EL (cell line): ENCODE measurements at places on chromosomes 6 and 20.

DNA sequence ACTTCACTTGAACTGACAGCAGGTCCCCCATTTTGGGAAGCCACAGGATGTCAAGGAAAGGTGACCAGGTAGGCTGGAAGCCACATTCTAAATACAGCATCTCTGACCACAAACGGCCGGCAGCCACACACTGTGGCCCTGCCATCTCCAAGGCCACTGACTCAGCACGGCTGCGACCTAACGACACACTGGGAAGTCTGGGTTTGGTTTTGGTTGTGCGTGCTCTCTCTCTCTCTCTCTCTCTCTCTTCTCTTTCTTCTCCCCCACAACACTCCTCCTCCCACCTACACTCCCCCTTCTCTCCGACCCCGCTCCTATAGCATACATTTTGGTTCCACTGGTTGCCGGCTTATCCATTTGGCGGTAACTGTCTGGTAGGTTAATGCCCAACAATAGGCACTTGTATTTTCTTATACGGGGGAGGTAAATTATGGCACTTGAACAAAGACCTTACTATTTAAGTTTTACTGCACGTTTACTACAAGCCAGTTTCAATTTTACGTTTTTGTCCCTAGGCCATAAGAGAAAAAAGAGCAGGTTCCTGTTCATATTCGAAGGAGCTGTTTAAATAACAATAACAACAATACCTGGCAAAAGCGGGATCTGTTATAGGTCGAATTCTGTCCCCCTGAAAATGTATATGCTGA lies 103.6 kb downstream of the GMDS start:
- no peak for DNase-seq

GRCh38 chr6:34695729-34696188 lies 808 bp downstream of the ILRUN start:
- DNase-seq = peak; percentile 5

- DNase-seq = no peak
These were observed 435.0 kb downstream of the HAO1 start for GRCh38 chr20:7505152-7505834.

- no peak for DNase-seq
These were observed 2.8 kb upstream of the E2F1 start for GRCh38 chr20:33688938-33689424.

DNA sequence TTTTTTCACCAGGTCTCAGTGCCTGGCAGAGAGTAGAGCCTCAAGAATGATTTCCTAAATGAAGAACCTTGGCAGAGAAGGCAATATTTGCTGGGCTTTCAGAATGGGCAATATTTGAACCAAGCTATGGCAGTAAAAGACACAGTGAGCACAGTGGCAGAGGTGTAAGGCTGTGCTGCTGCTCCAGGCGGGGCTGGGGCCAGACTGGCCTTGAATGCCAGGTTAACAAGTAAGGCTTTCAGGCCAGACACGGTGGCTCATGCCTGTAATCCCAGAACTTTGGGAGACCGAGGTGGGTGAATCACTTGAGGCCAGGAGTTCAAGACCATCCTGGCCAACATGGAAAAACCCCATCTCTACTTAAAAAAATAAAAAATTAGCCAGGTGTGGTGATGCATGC lies 8.5 kb upstream of the MYL9 start:
- no peak for DNase-seq

GRCh38 chr6:706146-706545 lies 13.2 kb upstream of the EXOC2 start:
- DNase-seq = peak; percentile 51

GRCh38 chr6:160513836-160514235 lies 150.2 kb downstream of the LPA start:
- no peak for DNase-seq

GRCh38 chr6:168650671-168651111 lies 209.7 kb downstream of the SMOC2 start:
- no peak for DNase-seq
